Tracheal epithelial cell (primary cell): ENCODE measurements at places on chromosomes 12 and 14. TPM values are rescaled to one million over a fixed set of nuclear protein-coding genes. Genes with fewer than 3 reads are reported as not detected.

GPR162 gene
- 0.72 TPM in 1 of 2 replicates, not detected in the other for total RNA-seq

FSCB gene
- not detected in 2 replicates for total RNA-seq

GLTP gene
- 193 and 230 TPM in 2 replicates for total RNA-seq

BATF gene
- total RNA-seq: 0.24 and 10.0 TPM in 2 replicates

MUCL1 gene
- not detected in 2 replicates for total RNA-seq

ANKRD33 gene
- total RNA-seq: not detected in 2 replicates

SLC24A4 gene
- total RNA-seq: not detected in 2 replicates

EP400 gene
- 6.0 and 9.6 TPM in 2 replicates for total RNA-seq

P2RX7 gene
- 0.43 and 0.72 TPM in 2 replicates for total RNA-seq

RAPGEF3 gene
- total RNA-seq: 3.4 and 8.2 TPM in 2 replicates

EML1 gene
- 1.5 and 11.3 TPM in 2 replicates for total RNA-seq

LTB4R gene
- total RNA-seq: 13.5 and 13.6 TPM in 2 replicates

PNP gene
- total RNA-seq: 95.3 and 110 TPM in 2 replicates

CLEC1A gene
- total RNA-seq: under 0.01 TPM in 1 of 2 replicates, not detected in the other

LRRC10 gene
- not detected in 2 replicates for total RNA-seq

NEUROD4 gene
- total RNA-seq: not detected in 2 replicates

COCH gene
- 3.9 TPM in 1 of 2 replicates, not detected in the other for total RNA-seq

HOXC13 gene
- not detected in 2 replicates for total RNA-seq

ANG gene
- 4.9 and 7.2 TPM in 2 replicates for total RNA-seq

CLEC9A gene
- not detected in 2 replicates for total RNA-seq

DPF3 gene
- total RNA-seq: 0.85 and 0.96 TPM in 2 replicates

MFAP5 gene
- total RNA-seq: 0.72 and 11.5 TPM in 2 replicates

KLRC2 gene
- not detected in 2 replicates for total RNA-seq

CIROP gene
- total RNA-seq: not detected in 2 replicates
